ENCODE measurements at places on chromosomes 2 and 18.

- DNase-seq = no peak
Observed at GRCh38 chr2:101638181-101638711, 59.3 kb upstream of the MAP4K4 start.

- DNase-seq = no peak
Observed at GRCh38 chr2:191577605-191578004, 100.3 kb upstream of the NABP1 start.

DNA sequence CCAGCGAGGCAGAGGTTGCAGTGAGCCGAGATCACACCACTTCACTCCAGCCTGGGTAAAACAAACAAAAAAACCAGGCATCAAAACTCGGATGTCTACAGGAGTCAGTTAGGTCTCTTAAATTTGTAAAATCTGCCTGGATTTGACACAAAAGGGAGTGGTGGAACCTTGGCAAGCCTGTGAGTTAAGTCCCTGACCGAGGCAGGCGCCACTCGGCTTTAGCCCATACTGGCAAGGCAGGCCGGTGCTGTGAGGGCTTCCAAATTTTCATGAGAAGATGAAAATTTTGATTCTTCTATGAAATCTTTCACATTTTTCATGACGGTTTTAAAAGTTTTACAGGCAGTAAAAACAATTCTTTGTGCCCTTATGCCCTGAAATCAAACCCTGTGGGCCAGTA is 165.8 kb downstream of the FMNL2 start:
- no peak for DNase-seq

DNA sequence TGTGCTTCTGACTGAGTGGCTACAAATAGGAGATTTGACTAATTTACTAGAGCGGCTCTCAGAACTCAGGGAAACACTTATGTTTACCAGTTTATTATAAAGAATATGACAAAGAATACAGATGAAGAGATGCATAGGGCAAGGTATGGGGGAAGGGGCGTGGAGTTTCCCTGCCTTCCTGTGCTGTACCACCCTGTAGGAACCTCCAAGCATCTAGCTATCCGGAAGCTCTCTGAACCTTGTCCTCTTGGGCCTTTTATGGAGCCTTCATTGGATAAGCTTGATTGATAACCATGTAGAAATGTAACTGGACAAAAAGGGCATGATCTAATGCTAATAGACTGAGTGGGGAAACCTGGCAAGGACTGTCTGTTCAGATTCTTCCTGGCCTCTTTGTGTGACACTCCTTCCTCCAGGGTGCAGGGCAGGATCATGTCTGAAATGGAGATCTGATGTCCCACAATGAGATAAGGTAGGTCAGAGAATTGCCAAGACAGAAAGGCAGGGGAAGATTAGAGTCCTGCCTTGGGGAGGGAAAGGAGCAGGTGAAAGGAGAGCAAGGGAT is 101.8 kb upstream of the NPAS2 start:
- DNase-seq = no peak

DNA sequence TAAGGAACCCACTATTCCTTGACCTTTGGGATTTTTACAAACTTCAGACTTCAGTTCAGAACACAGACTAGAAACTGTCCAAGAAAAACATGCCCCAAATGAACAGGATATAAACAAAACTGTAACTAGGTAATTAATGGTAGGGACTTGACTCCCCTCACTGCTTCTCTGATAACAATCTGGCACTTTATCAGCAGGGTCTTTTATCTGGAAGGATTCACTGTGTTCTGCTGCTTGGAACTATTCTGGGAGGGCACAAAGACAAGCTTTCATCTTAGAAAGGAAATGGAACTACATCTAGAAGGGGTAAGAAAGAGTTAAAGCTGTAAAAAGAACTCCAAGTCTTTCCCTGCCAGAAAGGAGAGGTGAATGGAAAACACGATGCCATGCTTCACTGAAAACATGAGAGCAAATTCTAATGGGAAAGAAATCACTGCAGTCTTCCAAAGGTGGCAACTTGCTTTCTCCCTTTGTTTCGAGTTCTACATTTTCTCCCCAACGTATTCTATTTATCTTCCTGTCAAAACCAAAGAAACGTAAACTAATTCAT is 181.2 kb downstream of the THADA start:
- DNase-seq = no peak

DNA sequence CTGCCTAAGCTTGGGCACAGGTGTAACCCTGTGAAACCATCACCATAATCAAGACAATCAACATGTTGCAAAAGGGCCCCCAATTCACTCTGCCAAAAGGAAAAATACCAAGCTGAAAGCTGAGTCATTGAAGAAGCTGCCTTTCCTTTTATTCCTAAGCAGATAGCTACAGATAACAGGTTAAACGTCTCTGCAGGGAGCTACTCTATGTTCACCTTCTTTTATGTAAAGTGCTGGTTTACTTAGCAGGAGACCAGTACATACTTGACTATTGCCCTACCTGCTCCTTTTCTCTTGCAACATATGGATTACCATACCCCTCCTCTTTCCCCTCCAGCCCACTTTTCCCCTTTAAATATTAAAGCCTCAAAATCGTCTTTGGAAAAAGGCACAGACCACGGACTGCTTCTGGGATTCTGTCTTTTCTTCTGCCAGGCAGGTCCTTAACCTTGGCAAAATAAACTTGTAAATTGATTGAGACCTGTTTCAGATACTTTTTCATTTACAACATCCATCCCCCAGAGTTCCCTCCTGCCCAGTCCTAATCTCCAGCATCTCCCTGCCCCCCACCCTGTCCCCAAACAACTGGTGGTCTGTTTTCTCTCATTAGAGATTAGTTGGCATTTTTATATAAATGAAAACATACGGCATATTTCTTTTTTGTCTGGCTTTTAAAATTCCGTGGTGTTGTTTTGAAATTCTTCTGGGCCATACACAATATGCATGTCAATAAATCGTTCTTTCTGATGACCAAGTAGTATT is 37.8 kb upstream of the LDLRAD4 start:
- no peak for DNase-seq

GRCh38 chr2:8548065-8548618 is 133.7 kb upstream of the ID2 start:
- no peak for DNase-seq

DNA sequence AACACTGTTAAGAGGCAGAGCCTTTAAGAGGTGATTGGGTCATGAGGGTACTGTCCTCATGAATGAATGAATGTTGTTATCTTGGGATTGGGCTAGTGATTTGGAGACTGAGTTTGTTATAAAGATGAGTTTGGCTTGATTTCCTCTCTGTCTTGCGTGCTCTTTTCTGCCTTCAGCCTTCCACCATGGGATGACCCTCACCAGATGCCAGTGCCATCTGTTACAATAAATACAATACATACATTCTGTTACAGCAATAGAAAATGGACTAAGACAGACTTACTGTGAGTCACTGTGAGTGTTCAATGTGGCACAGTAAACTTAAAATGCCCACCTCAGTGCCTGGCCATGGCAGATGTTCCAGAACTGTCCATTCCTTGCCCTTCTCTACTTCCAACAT is 95.0 kb upstream of the ZFP36L2 start:
- DNase-seq = no peak

- DNase-seq = no peak
Observed at GRCh38 chr2:241308267-241308666, 7.2 kb downstream of the HDLBP start.

GRCh38 chr2:24439280-24439970 is 51.6 kb upstream of the NCOA1 start:
- no peak for DNase-seq

- no peak for DNase-seq
Observed at GRCh38 chr2:19738707-19739106, 163.1 kb downstream of the TTC32 start.

- peak; percentile 4 for DNase-seq
Observed at GRCh38 chr2:37984589-37984988, 59.5 kb downstream of the RMDN2 start.

DNA sequence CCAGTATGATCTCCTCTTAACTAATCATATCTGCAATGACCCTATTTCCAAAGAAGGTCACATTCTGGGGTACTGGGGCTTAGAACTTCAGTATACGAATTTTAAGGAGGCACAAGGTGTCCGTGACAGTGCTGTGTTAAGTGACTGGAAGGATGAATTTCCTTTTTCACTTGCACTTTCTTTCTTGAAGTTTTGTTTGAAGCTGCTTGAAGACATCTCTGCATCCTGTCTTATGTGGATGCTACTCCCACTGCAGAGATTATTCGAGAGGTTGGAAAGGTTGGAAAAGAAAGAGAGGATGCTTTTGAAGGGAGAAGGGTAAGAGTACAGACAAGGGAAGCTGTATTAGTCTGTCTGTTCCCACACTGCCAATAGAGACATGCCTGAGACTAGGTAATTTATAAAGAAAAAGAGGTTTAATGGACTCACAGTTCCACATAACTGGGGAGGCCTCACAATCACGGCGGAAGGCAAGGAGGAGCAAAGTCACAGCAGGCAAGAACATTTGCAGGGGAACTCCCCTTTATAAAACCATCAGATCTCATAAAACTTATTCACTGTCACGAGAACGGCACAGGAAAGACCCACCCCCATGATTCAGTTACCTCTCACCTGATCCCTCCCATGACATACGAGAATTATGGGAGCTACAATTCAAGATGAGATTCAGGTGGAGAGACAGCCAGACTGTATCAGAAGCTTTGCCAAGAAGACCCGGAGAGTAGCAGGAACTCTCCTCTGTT is 3.6 kb upstream of the RNF144A start:
- DNase-seq = no peak

DNA sequence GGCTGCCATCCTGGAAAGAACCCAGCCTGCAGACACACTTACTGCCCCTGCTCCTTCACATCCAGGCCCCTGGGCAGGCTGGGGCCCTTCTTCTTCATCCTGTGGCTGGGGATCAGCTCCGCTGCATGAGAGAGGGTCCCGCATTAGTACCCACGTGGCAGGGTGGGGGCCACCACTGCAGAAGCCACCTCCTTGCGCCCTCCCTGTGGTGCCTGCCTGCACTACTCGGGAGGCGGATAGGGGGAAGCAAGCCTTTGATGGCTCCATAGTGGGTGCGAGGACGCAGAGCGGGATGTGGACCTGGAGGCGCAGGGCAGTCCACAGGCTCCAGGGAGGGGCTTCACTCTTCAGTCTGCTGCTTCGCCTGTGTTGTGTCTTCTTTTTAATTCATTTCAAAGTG is 46.7 kb downstream of the GPC1 start:
- DNase-seq = no peak

Data from hematopoietic multipotent progenitor cell treated with erythropoietin and hydrocortisone succinate and interleukin-3 and kit ligand, for 8 days (in vitro differentiated cells).